ENCODE measurements at places on chromosomes 5 and 9. TPM values are rescaled to one million over a fixed set of nuclear protein-coding genes. Genes with fewer than 3 reads are reported as not detected.

- H3K4me3 ChIP-seq, result no peak overlapping the region
- no peaks in the 10 kb centered on the region for H3K27me3 ChIP-seq
- peak overlapping the region; percentile 80 for H3K27ac ChIP-seq
- DNase-seq, result peak; percentile 88
- H3K36me3 ChIP-seq, result peaks cover 17% of the 10 kb centered on the region
- H3K4me1 ChIP-seq, result no peaks in the 10 kb centered on the region
Measured at GRCh38 chr5:65611524-65611923, 12.6 kb downstream of the TRIM23 start.

DNA sequence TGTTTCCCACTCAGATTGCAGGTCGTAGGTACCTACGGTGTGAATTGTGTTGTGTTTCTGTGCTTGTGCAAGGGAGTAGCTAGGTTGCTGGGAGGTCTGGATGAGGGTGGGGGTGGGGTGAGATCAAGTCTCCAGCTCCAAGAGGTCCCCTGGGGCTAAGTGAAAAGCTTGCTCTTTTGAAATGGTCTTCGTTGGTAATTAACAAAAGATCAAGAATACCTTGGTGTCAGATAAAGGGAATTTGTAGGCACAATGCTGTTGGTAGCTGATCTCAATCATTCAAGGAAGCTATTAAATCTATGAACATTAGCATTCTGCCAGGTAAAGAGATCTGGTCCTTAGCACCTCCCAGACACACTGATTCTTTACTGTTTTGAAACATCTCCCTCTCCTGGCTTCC, 928 bp upstream of the PCDHGC4 start:
- no peak overlapping the region for H3K4me3 ChIP-seq

DNA sequence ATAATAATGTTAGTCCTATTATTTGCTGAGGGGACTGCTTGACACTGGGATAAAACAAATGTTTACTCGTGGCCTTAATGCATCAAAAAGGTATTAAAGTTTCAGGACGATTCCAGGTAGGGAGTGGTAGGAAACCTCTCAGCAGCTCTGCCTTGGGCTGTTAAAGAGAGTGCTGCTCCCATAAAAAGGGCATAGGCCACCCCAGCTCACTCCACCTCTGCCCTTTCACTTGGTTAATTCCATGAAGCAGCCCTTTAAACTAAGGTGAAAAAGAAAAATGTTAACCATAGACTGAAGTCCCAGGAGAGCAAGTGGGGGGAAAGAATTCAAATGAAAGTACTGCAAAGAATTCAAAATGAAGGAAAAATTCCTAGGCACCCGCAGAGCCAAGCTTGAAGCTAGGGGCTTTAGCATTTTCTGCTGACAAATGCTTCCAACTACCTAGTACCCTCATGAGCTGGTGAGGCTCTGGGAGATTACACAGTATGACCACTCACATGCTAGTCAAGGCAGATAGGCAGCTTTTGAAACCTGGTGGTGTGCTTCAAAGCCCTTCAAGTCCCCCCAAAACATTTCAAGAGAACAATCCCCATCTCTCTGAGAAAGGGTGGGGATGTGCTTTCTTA, 8.5 kb downstream of the KLF9 start:
- no peaks in the 10 kb centered on the region for H3K27me3 ChIP-seq
- peak overlapping the region; percentile 55 for H3K27ac ChIP-seq
- no peak overlapping the region for H3K4me3 ChIP-seq
- DNase-seq, result no peak
- H3K36me3 ChIP-seq, result no peaks in the 10 kb centered on the region

Gene GPR151
- not detected for polyA plus RNA-seq

- H3K27ac ChIP-seq, result no peak overlapping the region
- peaks cover 21% of the 10 kb centered on the region for H3K4me1 ChIP-seq
- H3K27me3 ChIP-seq, result no peaks in the 10 kb centered on the region
- no peak for DNase-seq
- no peaks in the 10 kb centered on the region for H3K36me3 ChIP-seq
- no peak overlapping the region for H3K4me3 ChIP-seq
Measured at GRCh38 chr9:134191455-134192209, 27.3 kb upstream of the RNU6ATAC start.

GRCh38 chr5:157214415-157214814, 33.8 kb downstream of the ITK start:
- no peak overlapping the region for H3K4me3 ChIP-seq
- H3K4me1 ChIP-seq, result no peaks in the 10 kb centered on the region
- H3K27ac ChIP-seq, result no peak overlapping the region
- H3K27me3 ChIP-seq, result no peaks in the 10 kb centered on the region
- no peak for DNase-seq

DNA sequence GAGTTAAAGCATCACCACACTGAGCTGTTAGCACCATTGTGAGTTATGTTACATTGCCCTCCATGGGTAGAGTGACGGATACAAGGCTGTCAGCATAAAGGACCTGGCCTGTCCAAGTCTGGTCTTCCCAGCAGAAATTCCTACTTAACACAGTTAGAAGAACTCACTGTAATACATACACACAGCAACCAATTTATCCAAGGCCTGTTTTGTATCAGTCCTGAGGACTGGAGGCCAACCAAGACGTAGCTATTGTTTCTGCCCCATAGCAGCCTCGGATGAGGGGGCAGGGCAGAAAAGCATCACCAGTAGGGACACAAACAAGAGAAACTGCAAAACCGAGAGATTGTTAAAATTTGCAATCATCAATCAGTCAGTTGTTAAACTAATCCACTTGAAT, 66.0 kb upstream of the CKMT2 start:
- no peak overlapping the region for H3K27ac ChIP-seq
- no peak overlapping the region for H3K4me3 ChIP-seq
- DNase-seq, result no peak
- H3K4me1 ChIP-seq, result no peaks in the 10 kb centered on the region
- H3K36me3 ChIP-seq, result no peaks in the 10 kb centered on the region

DNA sequence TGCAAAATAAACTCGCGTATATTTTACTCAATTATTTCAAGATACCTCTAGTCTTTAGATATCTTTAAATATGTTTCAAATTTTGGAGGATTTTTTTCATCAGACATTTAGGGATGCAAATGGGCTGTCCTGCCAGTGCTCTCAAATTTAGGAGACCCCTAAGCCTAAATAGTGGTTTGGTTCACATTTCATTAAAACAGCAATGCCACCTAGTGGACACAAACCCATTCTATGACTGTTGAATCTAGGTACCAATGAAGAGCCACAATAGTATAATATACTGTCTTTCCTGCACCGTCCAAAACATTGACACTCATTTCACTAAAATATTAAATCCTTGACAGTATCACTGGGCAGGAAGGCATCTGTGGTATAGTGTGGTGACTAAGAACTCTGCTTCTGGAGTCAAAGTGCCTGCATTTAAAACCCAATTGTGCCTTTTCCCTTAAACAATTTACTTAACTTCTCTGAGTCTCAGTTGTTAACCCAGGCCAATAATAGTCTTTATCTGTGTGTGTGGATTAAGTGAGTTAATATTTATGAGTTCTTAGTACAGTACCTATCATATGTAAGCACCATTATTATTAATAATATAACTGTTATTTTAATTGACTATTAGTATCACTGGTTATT, 148.0 kb downstream of the RORB start:
- peak; percentile 18 for DNase-seq
- H3K36me3 ChIP-seq, result no peaks in the 10 kb centered on the region
- no peaks in the 10 kb centered on the region for H3K4me1 ChIP-seq
- no peak overlapping the region for H3K27ac ChIP-seq
- H3K27me3 ChIP-seq, result no peaks in the 10 kb centered on the region

GRCh38 chr5:175325681-175326080, 118.3 kb downstream of the DRD1 start:
- H3K27me3 ChIP-seq, result no peaks in the 10 kb centered on the region
- DNase-seq, result no peak
- H3K27ac ChIP-seq, result no peak overlapping the region

Gene SHISAL2B
- not detected for polyA plus RNA-seq

DNA sequence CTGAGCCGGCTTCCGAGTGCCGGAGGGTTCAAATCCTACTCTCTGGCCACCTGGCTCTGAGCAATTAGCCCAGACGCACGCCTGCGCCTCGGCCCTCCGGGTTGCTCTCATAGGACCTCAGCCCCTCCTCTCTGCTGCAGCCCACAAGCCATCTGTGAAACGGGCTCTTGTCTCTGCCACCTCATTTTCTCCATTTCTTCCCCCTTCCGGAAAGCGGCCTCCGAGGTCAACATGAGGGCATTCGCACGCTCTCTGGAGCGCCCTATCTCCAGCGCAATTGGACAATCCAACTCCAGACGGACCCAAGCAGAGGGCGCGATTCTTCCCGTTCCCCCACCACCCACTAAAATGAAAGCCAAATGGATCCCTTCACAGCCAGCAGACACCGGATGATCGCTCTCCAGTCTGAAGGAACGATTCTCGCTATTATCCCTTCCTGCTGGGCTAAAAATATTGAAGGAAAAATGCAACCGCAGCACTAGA, 41.5 kb downstream of the VAV2 start:
- no peaks in the 10 kb centered on the region for H3K36me3 ChIP-seq
- no peaks in the 10 kb centered on the region for H3K27me3 ChIP-seq
- H3K27ac ChIP-seq, result no peak overlapping the region

GRCh38 chr5:159073026-159073425, 26.7 kb downstream of the EBF1 start:
- no peaks in the 10 kb centered on the region for H3K36me3 ChIP-seq
- peaks cover 3% of the 10 kb centered on the region for H3K27me3 ChIP-seq
- DNase-seq, result no peak

- no peak overlapping the region for H3K4me3 ChIP-seq
- H3K36me3 ChIP-seq, result no peaks in the 10 kb centered on the region
- DNase-seq, result no peak
- no peaks in the 10 kb centered on the region for H3K27me3 ChIP-seq
- H3K4me1 ChIP-seq, result no peaks in the 10 kb centered on the region
Measured at GRCh38 chr5:167968837-167969236, 322.6 kb upstream of the WWC1 start.

DNA sequence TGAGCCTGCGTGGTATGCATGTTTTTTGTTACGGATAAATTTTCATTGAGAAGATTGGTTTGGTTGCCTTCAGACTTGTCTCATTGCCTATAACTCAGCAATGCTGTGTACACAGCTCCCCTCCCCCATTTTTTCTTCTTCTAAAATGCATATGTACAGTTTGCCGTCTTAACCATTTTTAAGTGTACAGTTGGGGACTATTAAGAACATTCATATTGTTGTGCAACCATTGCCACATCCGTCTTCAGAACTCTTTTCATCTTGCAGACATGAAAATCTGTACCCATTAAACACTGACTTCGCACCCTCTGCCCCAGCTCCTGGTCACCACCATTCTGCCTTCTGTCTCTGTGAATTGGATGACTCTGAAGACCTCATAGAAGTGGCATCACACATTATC, 6.2 kb downstream of the EXOC3 start:
- no peak for DNase-seq
- H3K4me1 ChIP-seq, result peaks cover 3% of the 10 kb centered on the region
- no peaks in the 10 kb centered on the region for H3K27me3 ChIP-seq
- H3K27ac ChIP-seq, result no peak overlapping the region
- no peak overlapping the region for H3K4me3 ChIP-seq
- peaks cover 31% of the 10 kb centered on the region for H3K36me3 ChIP-seq

GRCh38 chr5:33891788-33892619, at the start of gene ADAMTS12:
Gene ADAMTS12 (minus strand): TSS chr5:33891990. CDS start chr5:33891856, 134 bp downstream.
- no peak for DNase-seq
- H3K4me1 ChIP-seq, result no peaks in the 10 kb centered on the region
- H3K27ac ChIP-seq, result peak within 1 kb of the TSS; percentile 18

Gene SPATA6L
- polyA plus RNA-seq, result 6.9 TPM

DNA sequence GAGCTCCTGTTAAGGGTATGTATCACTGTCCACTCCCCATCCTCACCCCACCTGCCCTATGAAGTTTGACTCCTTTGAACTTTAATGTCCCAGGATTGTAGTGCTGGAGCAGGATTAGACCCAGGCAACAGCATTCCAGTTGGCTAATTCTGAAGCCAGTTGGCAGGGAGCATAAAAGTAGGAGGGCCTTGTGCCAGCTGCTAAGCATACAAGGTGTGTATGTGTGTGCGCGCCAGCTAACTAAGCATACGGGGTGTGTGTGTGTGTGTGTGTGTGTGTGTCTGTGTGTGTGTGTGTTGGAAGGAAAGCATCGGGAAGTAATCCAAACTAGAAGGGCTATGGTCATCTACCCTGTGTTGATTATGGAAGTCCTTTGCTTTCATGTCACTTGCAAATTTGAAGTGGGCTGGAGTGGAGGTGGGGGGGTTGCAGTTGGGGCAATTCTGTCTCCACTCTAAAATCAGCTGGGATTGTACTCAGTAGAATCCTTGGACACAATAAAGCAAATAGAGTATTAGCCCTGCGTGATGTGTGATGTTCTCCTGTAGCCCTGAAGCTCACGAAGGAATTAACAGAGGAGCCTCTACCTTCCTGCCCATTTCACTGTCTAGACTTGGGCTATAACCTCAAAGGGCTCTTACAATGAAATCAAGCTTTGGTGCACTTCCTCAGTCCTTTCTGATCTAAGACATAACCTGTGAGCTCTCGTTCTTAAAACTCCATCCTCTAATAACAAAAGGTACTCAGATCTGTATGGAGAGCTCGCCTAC, 26.9 kb downstream of the HMGCR start:
- H3K4me3 ChIP-seq, result no peak overlapping the region
- no peaks in the 10 kb centered on the region for H3K27me3 ChIP-seq
- H3K27ac ChIP-seq, result no peak overlapping the region
- no peak for DNase-seq
- no peaks in the 10 kb centered on the region for H3K4me1 ChIP-seq

Gene RANBP17
- polyA plus RNA-seq, result 1.6 TPM

Gene IFNA21
- not detected for polyA plus RNA-seq

Gene AMBP
- polyA plus RNA-seq, result 1.8 TPM

GRCh38 chr5:80825786-80826460, 134.2 kb upstream of the RASGRF2 start:
- no peak overlapping the region for H3K4me3 ChIP-seq
- H3K4me1 ChIP-seq, result no peaks in the 10 kb centered on the region
- peaks cover 5% of the 10 kb centered on the region for H3K36me3 ChIP-seq
- H3K27me3 ChIP-seq, result no peaks in the 10 kb centered on the region
- H3K27ac ChIP-seq, result no peak overlapping the region

Gene ZNF483
- polyA plus RNA-seq, result not detected

GRCh38 chr5:135934939-135935338, 19.8 kb downstream of the LECT2 start:
- no peak overlapping the region for H3K27ac ChIP-seq
- no peak overlapping the region for H3K4me3 ChIP-seq
- no peaks in the 10 kb centered on the region for H3K36me3 ChIP-seq

Gene EGFL7
- 15.4 TPM for polyA plus RNA-seq

Measured in small intestine (tissue), 16 donors.